Activated CD4-positive, alpha-beta T cell treated with anti-CD3 and anti-CD28 coated beads, Interleukin-2, Interleukin-6, amounts not matched to agents 100 ng/mL and 50 ng/mL, durations not matched to agents 16 hours and 8 hours (primary cell): ENCODE measurements at places on chromosomes 12 and 14.

- peak; percentile 66 for DNase-seq
Measured at GRCh38 chr14:33435911-33436689, 497.4 kb downstream of the NPAS3 start.

DNA sequence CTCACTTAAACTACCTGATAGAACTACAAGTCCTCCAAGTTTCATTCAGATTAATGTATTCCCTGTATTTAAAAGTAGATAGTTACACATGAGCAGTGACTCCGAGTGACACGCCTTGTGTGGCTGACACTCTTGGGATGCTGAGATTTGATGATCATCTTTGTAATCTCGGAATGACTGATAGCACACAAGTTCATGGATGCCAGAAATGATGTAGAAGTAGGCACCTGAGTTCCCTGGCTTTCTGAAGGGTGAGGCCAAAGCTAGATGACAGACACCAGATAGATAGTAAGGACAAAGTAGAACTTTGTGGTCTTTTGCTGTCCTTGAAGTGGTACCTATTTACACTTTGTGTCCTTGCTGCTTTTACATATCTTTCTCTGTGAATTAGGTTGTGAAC lies 491.2 kb downstream of the PCNX1 start:
- peak; percentile 23 for DNase-seq

- DNase-seq, result no peak
Measured at GRCh38 chr12:104952816-104953215, 5.3 kb downstream of the SLC41A2 start.

GRCh38 chr14:101878211-101878821 lies 86.1 kb upstream of the DYNC1H1 start:
- peak; percentile 37 for DNase-seq

DNA sequence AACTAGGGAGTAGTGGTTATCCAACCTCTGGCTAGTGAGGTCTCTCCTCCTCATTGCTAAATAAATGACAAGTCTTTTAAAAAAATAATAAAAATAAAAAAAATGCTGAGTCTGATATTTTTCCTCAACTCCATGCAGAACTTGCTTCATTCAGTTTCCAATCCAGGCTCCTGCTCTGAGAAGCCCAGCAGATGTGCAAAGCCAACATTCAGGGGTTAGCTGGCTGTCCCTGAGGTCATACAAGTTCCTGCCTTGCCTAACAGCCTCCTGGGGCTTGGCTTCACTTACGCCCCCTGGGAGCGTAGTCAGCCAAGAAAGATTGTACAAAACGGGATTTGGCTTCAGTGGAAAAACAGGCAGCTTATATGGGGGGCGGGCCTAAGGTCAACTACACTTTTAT lies 23.3 kb downstream of the RTRAF start:
- DNase-seq, result no peak

- no peak for DNase-seq
Measured at GRCh38 chr14:104545942-104546501, 33.5 kb upstream of the C14orf180 start.

GRCh38 chr12:12714276-12715021 lies 2.7 kb upstream of the CDKN1B start:
- peak; percentile 68 for DNase-seq

DNA sequence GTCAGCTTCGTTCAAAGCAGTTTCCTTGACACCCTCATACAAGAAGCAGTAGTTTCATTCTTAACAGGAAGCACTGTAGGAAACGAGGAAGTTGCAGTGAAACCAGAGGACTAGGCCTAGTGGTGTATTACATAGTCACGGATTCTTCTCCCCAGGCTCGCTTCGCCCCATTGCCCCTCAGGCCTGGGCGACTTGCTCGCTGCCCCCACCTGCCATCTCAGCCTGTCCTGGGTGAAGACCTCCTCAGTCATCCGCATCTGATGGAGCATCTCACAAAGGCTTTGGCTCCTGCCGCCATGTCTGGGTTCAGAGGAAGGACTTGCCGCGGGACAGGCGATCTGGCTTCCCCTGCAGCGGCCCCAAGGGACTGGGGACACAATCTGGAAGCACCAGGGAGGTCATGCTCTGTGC lies 93.5 kb downstream of the LMNTD1 start:
- DNase-seq, result no peak

DNA sequence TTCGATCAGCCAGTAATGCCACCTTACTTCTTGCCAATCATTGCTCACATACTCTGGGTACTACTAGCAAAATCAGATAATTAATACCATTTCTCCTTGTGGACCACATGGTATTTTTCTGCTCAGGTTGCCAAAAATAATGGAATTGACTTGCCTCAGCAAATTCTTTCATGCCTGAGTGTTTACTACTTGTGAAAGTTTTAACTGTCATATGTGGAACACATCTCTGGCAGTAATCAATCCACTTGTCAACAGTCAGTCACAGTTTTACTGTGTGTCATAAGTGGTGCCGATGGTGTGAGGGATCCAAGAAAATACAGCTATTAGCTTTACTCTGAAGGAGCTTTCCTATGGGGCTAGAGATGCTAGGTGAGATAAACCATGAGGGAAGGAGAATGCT lies 55.3 kb upstream of the ATF1 start:
- no peak for DNase-seq

- no peak for DNase-seq
Measured at GRCh38 chr14:102779574-102780315, 2.5 kb downstream of the TRAF3 start.

DNA sequence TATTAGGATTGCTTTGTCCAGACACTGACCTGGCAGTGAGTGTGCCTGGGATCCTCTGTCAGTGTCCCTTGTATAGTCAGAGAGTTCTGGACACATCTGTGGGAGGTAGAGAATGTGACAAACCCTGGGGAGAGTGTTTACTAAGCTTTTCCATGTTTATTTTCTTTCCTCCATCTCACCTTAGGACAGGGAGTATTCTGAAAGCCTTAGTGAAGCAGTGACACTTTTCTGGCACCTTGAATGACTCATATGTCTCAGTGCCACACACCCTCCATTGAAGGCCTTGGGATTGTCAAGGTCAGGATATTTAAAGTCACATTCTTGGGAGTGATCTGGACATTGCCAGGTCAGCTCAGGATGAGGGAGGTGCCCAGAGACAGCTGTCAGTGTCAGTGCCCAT lies 34.9 kb upstream of the CTDSP2 start:
- DNase-seq, result no peak

GRCh38 chr14:98498019-98498885 lies 773.7 kb downstream of the BCL11B start:
- no peak for DNase-seq

GRCh38 chr12:62898526-62898925 lies 36.4 kb downstream of the PPM1H start:
- DNase-seq, result peak; percentile 16

DNA sequence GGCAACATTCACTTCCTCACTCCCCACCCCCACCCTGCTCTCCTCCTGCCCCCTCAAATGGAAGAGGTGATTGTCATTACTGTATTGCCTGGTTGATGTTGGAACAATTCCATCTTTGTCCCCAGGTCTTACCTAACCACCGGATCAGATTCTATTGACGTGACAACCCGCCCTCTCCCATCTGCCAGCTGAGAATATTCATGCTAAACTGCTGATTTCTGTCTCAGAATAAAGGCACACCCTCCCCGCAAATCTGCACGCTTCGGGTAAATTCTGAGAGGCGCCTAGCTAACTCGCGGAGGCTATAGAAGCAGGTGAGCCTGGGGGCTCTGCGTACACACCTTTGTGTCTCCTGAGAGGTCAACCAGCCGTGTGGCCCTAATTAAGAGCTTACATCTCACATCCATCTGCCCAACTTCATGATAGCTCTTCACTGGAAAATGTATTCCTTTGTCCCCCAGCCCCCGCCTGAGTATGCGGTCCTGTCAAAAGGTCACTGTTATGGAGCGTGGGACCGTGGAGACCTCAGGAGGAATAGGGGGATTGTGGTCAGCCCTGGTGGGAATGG lies 1054.3 kb downstream of the VRK1 start:
- no peak for DNase-seq

GRCh38 chr14:68834816-68835215 lies 41.9 kb upstream of the ZFP36L1 start:
- DNase-seq, result no peak

DNA sequence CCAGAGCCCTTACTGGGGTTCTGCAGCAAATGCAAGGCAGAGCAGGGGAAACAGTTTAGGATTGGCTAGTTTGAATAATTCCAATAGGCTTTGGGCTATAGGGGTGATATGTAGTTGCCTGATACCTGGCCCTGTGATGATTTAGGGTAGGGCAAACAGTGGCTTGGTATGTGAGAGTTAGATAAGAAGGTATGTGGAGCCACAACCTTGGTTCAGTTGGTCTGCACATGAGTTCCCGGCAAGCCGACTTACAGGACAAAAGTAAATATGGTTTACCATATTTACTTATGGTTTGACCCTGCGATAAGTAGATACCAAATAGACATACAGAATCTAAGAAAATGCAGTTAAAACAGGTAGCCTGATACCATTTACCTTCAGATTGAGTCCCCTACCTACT lies 8.3 kb upstream of the CAPRIN2 start:
- no peak for DNase-seq

DNA sequence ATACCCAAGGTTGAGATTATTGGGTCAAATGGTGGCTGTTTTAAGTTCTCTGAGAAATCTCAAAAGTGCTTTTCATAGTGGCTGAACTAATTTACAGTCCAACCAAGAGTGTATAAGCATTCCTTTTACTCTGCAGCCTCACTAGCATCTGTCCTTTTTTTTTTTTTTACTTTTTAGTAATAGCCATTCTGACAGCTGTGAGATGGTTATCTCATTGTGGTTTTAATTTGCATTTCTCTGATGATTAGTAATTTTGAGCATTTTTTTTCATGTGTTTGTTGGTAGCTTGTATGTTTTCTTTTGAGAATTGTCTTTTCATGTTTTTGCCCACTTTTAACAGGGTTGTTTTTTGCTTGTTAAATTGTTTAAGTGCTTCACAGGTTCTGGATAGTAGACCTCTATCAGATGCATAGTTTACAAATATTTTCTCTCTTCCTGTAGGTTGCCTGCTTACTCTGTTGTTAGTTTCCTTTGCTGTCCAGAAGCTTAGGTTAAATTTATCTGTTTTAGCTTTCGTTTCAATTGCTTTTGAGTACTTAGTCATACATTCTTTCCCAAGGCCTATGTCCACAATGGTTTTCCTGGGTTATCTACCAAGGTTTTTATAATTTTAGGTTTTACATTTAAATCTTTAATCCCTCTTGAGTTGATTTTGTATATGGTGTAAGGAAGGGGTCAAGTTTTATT lies 881.3 kb upstream of the SEL1L start:
- DNase-seq, result no peak

DNA sequence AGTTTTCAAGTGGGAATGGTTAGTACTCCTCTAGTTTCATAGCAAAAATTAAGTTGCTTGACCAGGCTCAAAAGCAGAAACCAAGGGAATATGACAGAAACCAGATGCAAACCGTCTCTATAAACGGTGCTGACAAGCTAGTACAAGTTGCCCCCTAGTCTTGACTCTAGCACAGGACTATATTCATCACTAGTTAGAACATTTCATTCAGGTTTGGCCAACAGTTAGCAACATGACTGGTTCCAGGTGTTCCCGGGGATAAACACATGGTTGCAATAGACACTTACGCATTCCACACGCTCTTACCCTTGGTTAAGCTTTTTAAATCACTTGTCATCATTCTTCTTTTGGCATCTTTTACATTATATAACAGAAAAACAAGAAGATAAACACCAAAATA lies 103.6 kb downstream of the SCFD1 start:
- no peak for DNase-seq

DNA sequence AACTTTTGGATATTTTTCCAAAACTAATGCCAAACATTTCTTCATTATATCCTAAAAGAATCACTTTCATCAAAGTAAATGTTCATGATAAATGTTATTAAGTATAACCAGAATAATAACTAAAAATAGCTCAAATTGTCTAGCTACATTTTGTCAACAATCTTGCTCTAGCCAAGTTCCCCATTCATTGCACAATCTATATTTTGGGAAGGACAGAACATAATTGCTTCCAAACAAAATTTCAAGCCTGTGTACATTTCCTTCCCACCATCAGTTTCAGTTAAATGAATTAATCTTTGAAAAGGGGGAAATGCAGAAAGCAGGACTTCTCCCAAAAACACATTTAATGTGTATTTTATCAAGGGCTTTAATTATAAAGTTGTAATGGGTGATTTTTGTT lies 98.0 kb upstream of the PLEKHG7 start:
- DNase-seq, result no peak

- DNase-seq, result no peak
Measured at GRCh38 chr14:88802596-88802995, 9.8 kb upstream of the EML5 start.

- DNase-seq, result no peak
Measured at GRCh38 chr14:96905825-96906224, 108.6 kb downstream of the VRK1 start.

GRCh38 chr12:95959107-95959506 lies 16.0 kb downstream of the AMDHD1 start:
- peak; percentile 14 for DNase-seq

- DNase-seq, result peak; percentile 30
Measured at GRCh38 chr12:115375186-115375991, 691.4 kb upstream of the TBX3 start.

- DNase-seq, result no peak
Measured at GRCh38 chr12:100574187-100575074, 947 bp downstream of the GAS2L3 start.

DNA sequence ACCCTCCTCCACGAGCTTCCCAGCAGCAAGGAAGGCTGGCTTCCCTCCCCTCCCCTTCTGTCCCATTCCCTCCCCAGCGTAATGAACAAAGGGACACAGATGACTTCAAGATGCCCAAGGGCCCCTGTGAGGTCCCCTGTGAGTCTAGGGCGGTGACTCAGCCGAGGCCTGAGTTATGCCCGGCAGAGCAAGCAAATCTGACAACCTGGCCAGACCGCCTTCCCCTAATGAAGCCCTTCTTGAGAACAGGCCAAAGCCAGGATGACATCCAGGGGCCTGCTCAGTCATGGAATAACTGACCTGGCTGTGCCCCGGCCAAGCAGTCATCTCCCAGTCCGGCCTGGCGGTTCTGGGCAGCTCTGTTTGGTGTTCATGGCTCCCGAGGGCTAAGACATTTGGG lies 89.2 kb downstream of the DICER1 start:
- DNase-seq, result no peak

- DNase-seq, result peak; percentile 81
Measured at GRCh38 chr14:50762001-50762930, 68.7 kb downstream of the NIN start.

GRCh38 chr14:75283162-75283832 lies 4.7 kb downstream of the FOS start:
- no peak for DNase-seq

GRCh38 chr12:55666508-55666907 lies 29.8 kb downstream of the OR10P1 start:
- DNase-seq, result no peak

GRCh38 chr14:74558655-74559054 lies 53.4 kb downstream of the LTBP2 start:
- DNase-seq, result no peak

- DNase-seq, result no peak
Measured at GRCh38 chr12:52871291-52872039, 22.7 kb upstream of the KRT78 start.

- DNase-seq, result no peak
Measured at GRCh38 chr14:44163946-44164345, 343.1 kb downstream of the FSCB start.
